ENCODE measurements at places on chromosomes 11 and 22. TPM values are rescaled to one million over a fixed set of nuclear protein-coding genes. Genes with fewer than 3 reads are reported as not detected.
A peak's percentile ranks its signal among the peaks of the same experiment; 100 is the strongest.

- no peak for DNase-seq
These were observed 9.9 kb downstream of the SLC43A3 start for GRCh38 chr11:57417056-57417455.

GRCh38 chr11:77865805-77866204 is 44.9 kb downstream of the AAMDC start:
- no peak for DNase-seq

- peak; percentile 49 for DNase-seq
These were observed 90.8 kb upstream of the APOA1 start for GRCh38 chr11:116928102-116928777.

GRCh38 chr11:94741022-94741679 is 27.0 kb upstream of the AMOTL1 start:
- no peak for DNase-seq

DNA sequence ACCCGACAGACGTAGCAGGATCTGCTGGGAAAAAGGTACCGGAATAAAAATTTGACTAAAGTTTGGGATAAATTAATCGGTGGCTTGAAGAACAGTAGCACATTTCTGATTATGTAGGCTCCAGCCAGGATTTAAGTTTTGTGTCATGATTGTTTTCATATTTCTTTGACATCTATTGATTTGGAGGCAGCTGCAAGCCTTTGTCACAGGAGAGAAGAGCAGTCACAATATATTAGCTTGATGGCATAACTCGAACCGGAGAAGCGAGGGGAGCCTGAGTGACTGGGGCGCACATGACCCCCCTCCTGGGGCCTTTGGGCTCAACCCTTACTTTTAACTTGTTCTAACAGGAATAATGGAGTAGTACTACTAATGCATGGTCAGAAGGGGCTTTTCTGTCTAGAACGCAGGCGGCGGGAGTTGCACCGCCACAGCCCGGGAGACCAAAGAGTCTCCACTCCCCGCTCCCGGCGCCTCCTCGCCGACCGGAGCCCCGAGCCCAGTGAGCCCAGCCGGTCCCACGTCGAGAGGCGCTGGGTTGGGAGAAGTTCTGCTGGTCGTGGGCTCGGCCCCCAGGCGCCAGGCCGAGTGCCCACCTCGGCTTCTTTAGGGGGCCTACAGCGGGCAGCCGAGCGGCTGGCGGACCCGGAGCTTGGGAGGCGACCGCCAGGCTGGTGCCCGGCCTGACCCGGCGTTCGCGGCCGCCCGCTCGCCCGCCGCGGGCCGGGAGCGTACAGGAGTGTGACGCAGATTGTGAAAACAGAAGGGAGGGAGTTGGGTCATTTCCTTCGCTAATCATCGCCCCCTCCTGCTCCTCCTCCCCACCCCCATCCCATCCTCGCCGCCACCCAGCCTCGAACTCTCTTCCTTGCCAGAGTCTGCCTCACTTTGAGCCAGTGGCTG is 15.7 kb upstream of the PAX6 start:
- DNase-seq: no peak

- DNase-seq: no peak
These were observed 17.0 kb downstream of the HTR3A start for GRCh38 chr11:113991718-113992458.

COMMD9 gene
- polyA plus RNA-seq: 97.4 TPM

- no peak for DNase-seq
These were observed 15.5 kb downstream of the OTUB1 start for GRCh38 chr11:64001484-64002420.

CD6 gene
- 47.3 TPM for polyA plus RNA-seq

DNA sequence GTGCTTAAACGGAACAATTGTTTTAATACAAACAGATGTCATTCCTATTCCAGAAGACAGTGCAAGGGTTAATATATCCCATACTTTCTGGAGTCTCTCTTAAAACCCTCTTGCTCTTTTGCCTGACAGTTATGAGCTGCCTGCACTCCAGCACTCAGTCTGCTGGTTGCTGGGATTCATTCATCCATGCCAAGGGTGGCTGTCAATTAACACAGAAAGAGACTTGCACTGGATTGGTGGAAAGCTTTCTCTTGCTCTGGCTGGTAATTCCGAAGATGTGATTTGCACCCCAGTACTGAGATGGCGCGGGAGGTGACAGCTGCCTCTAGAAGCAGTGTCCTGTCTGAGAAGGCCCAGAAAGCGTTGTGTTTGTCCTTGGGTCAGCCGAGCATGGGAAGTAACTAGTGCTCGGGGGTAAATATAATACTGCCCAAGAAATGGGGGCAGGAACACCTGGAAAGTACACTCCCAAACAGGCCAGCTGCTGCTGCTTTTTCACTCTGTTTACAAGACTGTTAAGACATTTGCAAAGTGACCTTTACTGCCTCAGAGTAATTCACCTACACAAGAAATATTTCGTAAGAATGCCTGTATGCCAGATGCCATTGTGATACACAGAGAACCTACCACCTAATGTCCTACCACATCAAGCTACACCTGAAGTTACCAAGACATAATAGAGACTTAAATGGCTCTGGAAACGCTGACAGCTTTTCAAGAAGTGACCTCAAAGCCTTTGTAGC is 20.5 kb downstream of the SCUBE2 start:
- DNase-seq: no peak

DNA sequence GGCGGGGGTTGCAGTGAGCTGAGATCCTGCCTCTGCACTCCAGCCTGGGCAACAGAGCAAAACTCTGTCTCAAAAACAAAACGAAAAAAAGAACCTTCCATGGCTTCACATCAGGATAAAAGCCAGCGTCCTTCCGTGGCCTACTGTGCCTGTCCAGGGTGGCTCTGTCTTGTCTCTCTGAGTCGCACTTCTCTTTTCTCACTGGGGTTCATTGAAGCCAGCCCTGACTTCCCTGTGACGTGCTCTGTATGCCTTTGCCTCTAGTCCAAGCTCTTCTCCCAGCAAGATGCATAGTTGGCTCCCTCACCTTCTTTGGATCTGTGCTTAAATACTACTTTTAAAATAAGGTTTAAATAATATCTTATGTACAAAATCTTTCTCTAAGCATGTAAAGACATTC is 11.6 kb downstream of the ATXN10 start:
- DNase-seq: no peak

LGALS12 gene
- polyA plus RNA-seq: 1.7 TPM

- DNase-seq: no peak
These were observed 133.0 kb downstream of the SNX19 start for GRCh38 chr11:130783323-130783722.

WNT11 gene
- polyA plus RNA-seq: 2.4 TPM

TRIM49 gene
- polyA plus RNA-seq: not detected
